Central memory CD4-positive, alpha-beta T cell (primary cell): ENCODE measurements at places on chromosomes 3 and 15.

- DNase-seq: no peak
Measured at GRCh38 chr3:65048151-65048550, 360.4 kb upstream of the ADAMTS9 start.

DNA sequence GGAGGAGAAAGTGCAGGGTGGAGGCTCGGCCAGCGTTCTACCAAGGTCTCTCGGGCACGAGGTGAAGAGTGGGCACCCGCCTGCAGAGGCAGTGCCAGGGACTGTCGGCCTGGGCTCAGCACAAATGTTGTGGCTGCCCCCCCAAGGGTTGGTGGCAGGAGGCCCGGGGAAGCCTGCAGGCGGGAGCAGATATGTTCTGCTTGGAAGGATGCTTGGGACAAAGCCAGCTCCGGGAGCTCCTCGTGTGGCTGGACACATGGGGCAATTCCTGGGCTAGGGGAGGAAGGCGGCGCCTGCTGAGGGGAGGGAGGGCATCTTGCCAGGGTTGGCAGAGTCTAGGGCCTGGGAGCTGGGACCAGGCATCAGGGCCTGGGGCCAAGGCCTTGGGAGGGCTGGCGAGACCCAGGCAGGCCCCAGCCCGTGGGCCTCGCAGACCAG, 30.4 kb upstream of the FBLN2 start:
- no peak for DNase-seq

DNA sequence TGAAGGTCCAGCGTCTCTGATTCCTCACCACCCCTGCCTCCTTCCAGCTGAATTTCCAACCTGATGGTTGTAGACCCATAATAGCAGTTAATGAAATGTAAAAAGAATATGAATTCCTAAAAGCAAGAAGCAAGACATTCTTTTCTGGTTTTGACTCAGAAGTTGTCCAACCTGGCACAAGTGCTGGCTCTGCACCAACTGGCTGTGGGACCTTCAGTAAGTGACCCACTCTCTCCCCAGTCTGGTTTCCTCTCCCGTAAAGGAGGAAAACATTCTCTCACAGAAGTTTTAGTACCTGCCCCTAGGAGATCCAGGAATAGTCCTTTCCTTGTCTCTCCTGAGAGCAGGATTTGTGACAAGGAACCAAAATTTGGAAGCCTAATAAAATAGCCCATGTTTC, 236.9 kb upstream of the TRIM42 start:
- DNase-seq: no peak

GRCh38 chr3:15310491-15311370, 21.7 kb downstream of the SH3BP5 start:
- peak; percentile 58 for DNase-seq

GRCh38 chr3:38454884-38455638, 1.4 kb downstream of the ACVR2B start:
- DNase-seq: peak; percentile 21

DNA sequence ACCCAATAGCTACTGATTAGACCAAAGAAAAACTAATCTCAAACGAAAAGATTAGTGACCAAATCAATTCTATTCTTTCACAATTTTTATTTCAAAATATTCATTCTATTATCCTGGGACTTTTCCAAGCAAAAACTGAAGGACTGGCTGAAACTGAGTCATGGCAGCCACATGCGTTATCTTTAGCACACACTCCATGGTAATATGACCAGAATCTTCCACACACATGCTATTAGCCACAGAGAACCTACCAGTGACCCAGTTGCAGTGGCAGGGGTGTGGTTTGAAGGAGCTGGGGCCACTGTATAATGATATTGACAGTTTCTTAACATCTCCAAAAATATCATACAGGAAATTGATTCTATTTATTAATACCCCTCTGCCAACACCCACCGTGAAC, 154.8 kb upstream of the ABI3BP start:
- DNase-seq: no peak

DNA sequence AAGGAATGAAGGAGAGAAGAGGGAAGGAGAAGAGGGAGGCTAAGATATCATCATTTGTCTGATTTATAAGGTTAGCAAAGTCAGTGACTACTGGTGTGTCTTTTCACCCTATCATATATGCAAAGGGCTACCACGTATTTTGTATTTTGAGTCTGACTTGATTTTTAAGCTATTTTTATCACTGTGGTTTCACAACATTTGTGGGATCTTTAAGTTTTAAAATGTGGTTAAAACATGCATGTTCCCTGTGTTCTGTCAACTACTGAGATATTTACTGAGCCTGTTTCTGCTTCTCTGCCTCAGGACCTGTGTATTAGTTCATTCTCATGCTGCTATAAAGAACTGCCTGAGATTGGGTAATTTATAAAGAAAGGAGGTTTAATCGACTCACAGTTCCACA, 22.5 kb upstream of the SPTSSB start:
- no peak for DNase-seq

GRCh38 chr3:34008836-34009809, 210.7 kb downstream of the PDCD6IP start:
- no peak for DNase-seq

DNA sequence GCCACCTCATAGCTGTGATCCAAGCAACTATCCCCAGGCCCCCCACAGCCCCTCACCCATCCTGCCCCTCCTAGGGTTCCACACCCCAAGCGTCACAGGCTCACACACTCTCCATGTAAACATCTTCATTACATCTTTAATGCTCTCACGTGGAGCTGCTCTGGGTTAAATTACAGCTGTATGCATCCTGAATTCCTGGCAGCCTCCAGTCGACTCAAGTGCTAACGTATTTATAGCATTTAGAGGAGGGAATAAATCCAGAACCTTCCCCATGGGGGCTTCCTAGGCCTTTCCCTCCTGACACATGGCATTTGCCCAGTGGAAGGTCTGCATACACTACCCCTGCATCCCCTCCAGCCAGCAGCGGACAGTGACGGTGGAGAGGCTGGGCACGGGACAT, 9.6 kb downstream of the C3orf18 start:
- DNase-seq: no peak
